Tibial nerve (tissue), 4 donors: ENCODE measurements at places on chromosomes 2 and 18. TPM values are rescaled to one million over a fixed set of nuclear protein-coding genes. Genes with fewer than 3 reads are reported as not detected.

DNA sequence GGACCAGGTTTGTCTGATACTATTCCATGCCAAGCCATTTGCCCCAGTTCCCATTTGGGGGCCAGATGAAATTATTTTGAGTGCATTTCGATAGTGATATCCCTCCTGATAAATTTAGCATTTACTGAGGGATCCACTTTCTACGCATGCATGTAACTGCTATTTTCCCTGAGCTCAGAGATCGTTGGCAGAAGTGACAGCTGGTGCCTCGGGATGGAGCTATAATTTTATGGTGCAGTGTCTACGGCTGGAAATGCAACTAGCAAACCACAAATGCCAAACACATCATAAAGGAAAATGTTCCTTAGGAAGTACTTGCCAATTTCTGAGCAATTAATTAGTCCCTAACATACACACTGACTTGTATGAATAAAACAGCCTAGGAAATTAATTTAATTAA lies 254.8 kb downstream of the SLC8A1 start:
- DNase-seq, result no peak

DNA sequence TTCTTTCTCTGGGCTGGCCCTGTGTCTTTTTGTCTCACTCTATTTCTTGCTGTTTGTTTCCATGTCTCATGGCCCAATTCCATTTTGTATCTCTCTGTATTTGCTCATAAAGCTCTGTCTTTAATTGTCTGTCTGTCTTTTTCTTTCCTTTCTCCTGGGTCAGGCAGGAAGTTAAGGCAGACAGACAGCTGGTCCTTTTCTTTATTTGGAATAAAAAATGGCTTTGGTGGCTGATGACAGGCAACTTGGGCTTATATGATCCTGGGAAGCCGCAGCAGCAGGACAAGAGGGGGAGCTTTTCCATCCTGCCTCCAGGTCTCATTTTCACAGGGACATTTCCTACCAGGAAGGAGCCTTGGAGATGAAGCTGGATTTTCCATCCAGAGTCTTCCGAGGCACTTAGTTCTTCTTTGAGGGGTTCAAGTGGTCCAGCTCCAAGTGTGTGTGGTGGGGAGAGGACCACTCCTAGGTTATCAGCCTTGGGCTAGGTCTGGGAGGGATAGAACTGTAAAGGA lies 138.7 kb downstream of the TDRD15 start:
- no peak for DNase-seq

The MAL gene
- total RNA-seq, result 154 TPM

GRCh38 chr2:119196301-119197125 lies 27.1 kb upstream of the STEAP3 start:
- no peak for DNase-seq

The CD207 gene
- not detected for total RNA-seq
